ENCODE measurements at places on chromosomes 6 and 20. TPM values are rescaled to one million over a fixed set of nuclear protein-coding genes. Genes with fewer than 3 reads are reported as not detected.
A peak's percentile ranks its signal among the peaks of the same experiment; 100 is the strongest.

- H3K4me1 ChIP-seq = peaks cover 11% of the 10 kb centered on the region
- DNase-seq = no peak
- no peak overlapping the region for H3K4me3 ChIP-seq
- no peaks in the 10 kb centered on the region for H3K36me3 ChIP-seq
- H3K27me3 ChIP-seq = no peaks in the 10 kb centered on the region
Observed at GRCh38 chr20:63552481-63553249, 1.3 kb upstream of the FNDC11 start.

DNA sequence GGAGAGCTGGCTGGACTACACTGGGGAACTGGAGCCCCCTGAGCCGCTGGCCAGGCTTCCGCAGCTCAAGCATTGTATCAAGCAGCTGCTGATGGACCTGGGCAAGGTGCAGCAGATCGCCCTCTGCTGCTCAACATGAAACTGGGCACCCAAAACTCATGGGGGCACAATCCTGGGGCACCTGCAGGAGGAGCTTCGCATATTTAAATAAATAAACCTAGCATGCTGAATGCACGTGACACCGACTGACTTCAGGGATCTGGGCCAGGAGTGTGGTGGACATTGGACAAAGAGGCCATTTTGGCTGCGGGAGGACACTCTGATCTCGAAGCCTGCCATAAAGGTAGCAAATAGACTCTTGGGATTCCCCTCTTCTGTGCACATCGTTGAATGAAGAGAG, 6.8 kb downstream of the SCAND1 start:
- no peak overlapping the region for H3K27ac ChIP-seq
- H3K4me1 ChIP-seq = peaks cover 9% of the 10 kb centered on the region
- H3K4me3 ChIP-seq = no peak overlapping the region
- no peaks in the 10 kb centered on the region for H3K36me3 ChIP-seq
- no peaks in the 10 kb centered on the region for H3K27me3 ChIP-seq
- DNase-seq = no peak

DNA sequence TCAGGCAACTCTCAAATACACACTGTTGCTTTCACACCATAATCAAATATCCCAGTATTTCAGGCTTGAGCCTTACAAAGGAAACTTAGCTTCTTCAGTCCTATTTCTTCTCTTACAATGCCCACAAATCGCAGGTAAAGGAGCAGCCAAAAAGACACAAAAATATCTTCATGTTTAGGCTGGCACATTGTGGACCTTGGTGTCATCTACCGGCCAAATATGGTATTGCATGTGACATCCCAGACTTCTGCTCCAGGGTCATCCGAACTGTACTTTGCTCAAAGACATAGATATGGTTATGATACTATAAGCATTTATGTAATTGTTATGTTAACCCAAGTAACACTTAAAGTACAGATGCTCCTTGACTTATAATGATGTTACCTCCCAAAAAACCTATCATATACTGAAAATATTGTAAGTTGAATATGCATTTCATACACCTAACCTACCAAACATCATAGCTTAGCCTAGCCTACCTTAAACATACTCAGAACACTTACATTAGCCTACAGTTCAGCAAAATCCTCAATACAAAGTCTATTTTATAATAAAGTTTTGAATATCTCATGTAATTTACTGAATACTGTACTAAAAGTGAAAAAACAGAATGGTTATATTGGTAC, 4.6 kb downstream of the OR2H2 start:
- H3K4me1 ChIP-seq = no peaks in the 10 kb centered on the region
- DNase-seq = peak; percentile 57
- H3K4me3 ChIP-seq = no peak overlapping the region
- no peaks in the 10 kb centered on the region for H3K36me3 ChIP-seq

- no peak overlapping the region for H3K27ac ChIP-seq
- H3K36me3 ChIP-seq = no peaks in the 10 kb centered on the region
- no peak overlapping the region for H3K4me3 ChIP-seq
- no peaks in the 10 kb centered on the region for H3K4me1 ChIP-seq
Observed at GRCh38 chr20:15220009-15220656, 882.7 kb upstream of the FLRT3 start.

DNA sequence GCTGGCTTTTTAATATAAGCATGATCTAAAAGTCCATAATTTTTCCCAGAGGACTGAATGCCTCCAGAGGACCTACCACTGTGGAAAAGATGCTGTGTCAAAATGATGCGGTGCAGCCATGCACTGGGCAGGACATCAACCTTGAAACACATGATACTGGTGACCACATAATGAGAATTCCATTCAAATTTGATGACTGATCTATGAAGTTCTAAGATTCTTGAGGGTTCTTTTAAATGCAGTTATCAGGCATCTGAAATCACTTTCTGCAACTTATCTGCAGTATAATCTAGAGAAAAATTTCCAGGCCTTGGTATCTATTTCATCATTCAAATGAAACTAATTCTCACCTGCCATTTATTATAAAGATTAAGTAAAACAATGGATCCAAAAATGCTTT, 15.0 kb upstream of the MARCKS start:
- H3K4me3 ChIP-seq = no peak overlapping the region
- H3K27ac ChIP-seq = no peak overlapping the region
- no peak for DNase-seq
- no peaks in the 10 kb centered on the region for H3K36me3 ChIP-seq

The FAM217A gene
- total RNA-seq = not detected

All from body of pancreas (tissue), 4 donors.